Hematopoietic multipotent progenitor cell treated with erythropoietin and hydrocortisone succinate and interleukin-3 and kit ligand, for 17 days (in vitro differentiated cells): ENCODE measurements at places on chromosomes 16 and 17.
A peak's percentile ranks its signal among the peaks of the same experiment; 100 is the strongest.

DNA sequence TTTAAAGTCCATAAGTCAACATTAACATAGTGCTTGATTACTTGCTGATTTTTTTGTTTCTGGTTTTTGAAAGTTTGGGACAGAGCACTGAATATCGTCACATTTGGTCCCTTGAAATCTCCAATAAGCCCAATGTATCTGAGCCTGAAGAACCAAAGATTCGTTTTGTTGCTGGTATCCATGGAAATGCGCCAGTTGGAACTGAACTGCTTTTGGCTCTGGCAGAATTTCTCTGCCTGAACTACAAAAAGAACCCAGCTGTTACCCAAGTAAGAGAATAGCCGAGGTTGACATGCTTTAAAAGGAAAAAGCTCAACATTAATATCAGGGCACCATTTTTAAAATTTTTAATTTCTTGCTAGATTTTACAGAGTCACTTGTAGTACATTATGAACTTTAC lies 27.7 kb upstream of the GOSR1 start:
- DNase-seq = no peak

- DNase-seq = no peak
Observed at GRCh38 chr16:54796211-54796610, 134.5 kb upstream of the IRX5 start.

DNA sequence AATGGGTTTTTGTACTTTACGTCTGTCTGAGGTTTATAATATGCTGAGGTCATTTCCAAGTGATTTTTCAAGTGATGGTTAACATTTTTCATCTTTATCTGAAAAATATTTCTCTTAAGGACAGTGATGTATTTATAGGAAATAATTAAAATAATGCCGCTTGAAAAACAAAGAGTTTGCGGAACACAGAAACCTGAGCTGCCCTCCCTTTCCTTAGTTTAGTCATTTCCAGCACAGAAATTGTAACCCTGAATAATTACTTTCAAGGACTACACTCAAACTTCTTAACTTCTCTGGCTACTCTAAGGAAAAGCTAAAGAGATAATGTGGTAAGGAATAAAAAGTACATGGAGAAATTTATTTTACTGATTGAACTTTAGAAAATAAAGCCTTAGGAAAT lies 54.6 kb downstream of the MRTFB start:
- no peak for DNase-seq

- no peak for DNase-seq
Observed at GRCh38 chr17:4872786-4873185, 26.6 kb upstream of the C17orf107 start.

DNA sequence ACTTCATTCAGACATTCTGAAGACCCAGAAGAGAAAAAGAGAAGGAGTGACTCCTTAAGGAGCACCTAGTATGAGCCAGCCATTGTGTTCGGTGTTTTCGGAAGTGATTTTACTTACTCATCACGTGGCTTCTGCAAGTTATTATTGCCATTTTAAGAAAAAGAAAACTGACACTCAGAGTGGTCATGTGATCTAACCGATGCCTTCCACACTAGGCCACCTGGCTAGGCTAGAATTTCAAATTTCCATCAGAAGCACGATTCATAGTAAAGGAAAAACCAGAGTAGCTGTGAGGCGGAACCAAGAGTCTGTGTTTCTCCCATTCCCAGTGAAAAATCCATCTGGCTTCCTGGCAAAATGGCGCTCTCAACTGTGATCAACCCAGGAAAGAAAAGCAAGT lies 32.0 kb downstream of the GTF3C1 start:
- DNase-seq = no peak

GRCh38 chr16:73339821-73340220 lies 291.9 kb upstream of the ZFHX3 start:
- no peak for DNase-seq

GRCh38 chr16:58269526-58269925 lies 25.3 kb downstream of the PRSS54 start:
- no peak for DNase-seq

- peak; percentile 28 for DNase-seq
Observed at GRCh38 chr16:29811896-29812665, at the start of gene PRRT2. PRRT2 (plus strand) TSS chr16:29812193; CDS start chr16:29813055, 862 bp downstream.
